Right kidney (tissue), 9 donors: ENCODE measurements at places on chromosomes 4 and X.

- no peak for DNase-seq
Measured at GRCh38 chrX:10195425-10195824, 38.6 kb downstream of the CLCN4 start.

DNA sequence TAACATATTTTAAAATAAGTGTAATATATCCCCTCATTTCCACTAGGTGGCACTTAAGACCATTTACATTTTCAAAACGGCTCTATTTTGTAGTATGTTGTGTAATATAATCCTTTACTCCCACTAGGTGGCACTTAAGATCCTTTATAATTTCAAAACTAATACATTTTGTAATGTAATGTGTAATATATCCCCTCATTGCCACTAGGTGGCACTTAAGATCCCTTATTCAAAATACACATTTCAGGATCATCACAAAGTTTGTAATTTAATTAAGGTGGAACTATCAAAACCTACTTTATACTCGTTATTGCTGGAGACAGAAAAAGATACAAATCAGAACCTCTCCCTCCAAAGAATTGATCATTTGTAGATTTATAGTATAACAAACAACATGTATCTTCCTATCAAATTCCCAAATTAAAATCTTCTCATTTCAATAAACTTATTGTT lies 132.5 kb downstream of the ARHGAP6 start:
- no peak for DNase-seq

DNA sequence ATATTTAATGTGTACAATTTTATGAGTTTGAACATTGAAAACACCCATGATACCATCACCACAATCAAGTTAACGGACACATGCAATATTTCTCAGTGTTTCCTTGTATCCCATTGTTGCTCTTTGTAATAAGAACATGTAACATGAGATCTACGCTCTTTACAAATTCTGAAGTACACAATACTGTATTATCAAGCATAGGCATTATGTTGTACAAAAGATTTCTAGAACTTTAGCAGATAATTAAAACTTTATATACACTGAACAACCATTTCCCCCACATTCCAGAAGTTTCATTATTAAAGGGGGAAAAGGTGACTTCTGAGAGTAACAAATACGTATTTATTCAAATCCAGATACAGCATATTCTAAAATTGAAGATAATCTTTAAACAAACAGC lies 114.5 kb downstream of the SLC10A7 start:
- no peak for DNase-seq

GRCh38 chrX:20437683-20438082 lies 171.0 kb upstream of the RPS6KA3 start:
- DNase-seq: no peak

DNA sequence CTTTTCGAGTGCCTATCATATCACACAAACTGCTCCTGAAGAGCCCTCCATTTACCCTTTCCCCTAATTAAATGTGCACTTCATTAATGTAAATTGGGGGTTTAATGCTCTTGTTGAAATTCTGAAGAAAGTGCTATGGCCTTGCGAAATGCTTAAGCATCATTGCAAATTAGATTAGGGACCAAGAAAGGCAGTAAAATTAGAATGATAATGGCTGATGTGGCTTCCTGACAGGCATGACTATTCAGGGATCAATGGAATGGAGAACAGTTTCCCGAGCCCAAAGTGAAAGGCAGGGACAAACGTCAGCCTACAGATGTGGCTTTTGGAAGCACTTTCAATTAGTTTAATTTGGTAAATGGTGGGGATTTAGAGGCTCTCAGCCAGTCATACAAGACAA lies 120.1 kb downstream of the NKX6-1 start:
- no peak for DNase-seq

DNA sequence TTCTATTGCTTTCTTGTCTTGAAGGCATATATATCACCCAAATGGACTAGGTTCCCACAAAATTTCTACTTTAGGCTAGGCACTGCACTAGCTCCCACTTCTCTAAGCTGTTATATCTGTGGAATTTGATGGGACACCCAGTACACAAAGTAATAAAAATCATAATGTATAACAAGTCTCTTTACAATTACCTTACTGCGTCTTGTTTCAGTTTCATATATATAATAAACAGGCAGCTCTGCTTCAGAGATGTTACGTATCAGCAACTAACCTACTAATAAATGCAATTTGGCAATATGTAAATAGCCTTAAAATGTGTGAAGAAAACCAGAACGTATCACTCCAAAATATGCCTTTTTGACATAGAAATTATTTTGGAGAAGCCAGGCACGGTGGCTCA lies 42.0 kb upstream of the UGDH start:
- no peak for DNase-seq

DNA sequence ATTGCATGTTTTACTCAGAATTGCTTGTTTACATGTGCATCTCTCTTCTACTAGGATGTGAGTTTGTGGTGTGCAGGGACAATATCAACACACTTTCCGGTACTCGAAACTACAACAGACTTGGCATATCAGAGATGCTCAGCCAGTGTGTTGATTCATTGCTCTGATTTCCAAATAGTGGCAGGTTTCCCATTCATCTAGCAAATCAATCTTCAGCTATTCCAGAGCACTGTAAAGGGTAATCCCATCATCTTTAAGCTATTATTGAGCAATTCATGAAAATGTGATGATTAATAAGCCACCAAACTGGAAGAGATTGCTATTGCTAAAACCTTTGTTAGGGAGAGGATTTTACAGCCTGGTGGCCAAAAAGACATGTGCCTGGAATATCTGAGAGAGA lies 574.2 kb upstream of the CPEB2 start:
- DNase-seq: no peak

GRCh38 chrX:139049465-139049864 lies 337.9 kb upstream of the FGF13 start:
- no peak for DNase-seq

DNA sequence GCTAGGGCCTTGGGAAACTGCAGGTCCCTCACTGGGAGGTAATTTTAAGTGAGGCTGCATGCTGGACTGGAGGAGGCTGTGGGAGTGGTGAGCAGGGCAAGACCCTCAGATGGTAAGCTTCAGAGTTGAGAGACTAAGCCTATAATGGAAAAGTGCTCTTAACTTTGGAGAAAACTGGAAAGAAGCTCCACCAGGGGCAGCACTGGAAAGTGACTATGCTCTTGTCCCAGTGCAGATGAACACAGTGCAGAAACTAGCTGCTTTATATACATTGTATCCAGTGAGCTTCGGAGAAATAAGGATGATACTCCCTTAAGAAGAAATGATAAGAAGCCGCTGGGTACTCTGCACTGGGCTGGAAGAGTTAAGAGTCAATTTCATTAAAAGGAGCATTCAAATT lies 3.2 kb upstream of the MAGEB2 start:
- DNase-seq: no peak

DNA sequence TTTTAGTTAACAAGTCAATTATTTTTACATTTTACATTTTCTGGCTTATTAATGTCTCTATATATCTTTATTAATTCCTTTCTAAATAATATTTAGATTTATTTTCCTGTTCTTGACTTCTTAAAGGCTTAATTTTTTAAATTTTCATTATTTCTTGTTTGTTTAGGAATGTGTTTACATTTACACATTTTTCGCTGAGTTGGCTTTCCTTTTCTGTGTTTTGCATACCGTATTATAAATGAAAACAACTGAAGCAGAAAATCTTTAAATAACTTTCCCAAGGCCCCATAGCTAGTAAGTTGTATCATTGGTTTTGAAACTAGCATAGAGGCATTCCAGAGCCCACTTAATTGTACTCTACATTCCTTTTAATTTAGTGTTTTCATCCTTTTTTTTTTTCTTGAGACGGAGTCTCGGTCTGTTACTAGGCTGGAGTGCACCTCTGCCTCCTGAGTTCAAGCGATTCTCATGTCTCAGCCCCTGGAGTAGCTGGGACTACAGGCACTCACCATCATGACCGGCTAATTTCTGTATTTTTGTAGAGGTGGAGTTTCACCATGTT lies 261.6 kb downstream of the IQCM start:
- no peak for DNase-seq

DNA sequence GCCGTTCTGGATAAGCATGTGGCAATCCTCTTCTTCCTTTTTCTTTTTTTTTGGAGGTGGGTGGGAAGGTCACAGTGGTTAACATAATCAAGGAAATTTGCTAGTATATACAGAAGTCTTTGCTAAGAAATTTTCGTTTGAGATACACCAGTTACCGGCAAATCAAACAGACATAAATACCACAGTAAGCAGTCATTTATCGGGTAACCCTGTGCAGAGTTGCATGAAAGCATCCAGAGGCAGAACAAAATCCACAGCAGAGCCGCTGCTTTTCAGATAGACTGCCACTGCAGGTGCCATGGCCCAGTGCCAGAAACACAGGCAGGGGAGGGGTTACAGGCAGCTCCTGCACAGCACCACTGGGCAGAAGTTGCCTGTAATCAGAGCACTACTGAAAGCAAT lies 179.1 kb upstream of the MAB21L2 start:
- DNase-seq: peak; percentile 1

DNA sequence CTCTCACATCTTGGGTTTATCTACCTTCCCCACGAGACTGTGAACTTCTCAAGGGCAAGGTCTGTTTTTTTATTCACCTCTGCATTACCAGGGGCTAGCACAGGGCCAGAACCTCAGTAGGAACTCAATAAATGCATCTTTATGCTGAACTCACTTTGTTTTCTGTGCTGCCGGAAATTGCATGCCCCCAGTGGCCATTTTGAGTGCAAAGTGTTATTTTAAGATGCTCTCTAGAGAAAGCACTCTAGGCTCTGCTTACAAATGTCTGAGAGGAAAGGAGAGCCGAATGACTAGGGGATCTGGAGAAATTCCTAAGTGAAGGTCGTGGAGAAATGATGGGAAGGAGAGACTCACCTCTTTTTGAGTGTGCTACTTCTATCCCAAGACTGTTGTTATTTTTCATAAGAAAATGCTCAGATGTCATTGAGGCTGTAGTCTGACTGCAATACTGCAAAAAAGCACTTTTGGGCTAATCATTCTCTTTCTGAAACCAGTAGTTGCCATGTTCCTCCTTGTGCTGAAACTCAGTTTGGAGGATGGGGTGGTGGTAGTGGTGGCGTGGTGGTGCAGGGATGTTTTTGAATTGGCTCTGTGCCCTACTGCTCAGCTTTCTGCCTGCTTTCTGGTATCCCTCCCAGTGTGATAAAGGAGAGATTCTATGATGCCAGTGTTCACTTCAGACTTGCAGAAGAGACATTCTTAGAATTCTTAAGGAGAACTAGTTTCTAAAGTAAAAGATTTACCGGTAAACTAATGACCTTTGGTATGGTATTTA lies 41.3 kb downstream of the DOCK11 start:
- no peak for DNase-seq

DNA sequence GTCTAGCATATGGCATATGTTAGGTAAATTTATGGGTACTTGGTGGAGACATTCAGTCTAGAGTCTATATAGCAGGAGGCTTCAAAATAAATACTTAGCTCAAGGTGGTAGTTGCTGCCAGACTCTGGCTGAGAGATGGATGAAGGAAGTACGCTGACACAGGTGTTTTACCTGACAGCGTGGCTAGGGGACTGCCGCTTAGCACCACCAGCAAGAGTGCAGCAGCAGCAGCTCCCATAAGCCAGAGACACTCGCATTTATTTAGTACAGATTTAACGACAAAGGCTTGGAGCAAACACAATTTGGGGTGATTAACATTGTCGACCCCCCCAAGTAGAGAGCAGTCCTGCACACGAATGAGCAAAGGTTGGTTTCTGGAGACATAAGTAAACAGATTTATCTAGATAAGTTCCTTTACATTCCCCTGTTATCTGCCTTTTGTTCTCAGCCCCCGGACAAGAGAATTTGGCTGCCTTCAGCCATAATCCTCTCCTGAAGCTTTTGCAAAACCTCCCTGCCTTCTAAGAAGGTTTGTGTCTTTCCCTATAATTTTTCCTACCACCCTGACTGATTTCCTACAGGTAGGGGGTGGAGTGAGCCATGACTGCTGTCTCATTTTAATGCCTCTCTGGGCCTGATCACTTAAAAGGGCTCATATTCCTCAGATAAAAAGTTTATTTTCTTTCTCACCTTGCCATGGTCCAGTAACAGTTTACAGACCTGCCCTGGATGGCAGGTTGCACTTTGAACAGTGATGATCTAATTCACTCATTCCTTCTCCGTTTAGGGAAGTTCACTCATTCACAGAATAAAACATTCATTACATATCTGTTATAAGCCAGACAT lies 64.6 kb downstream of the RHOH start:
- no peak for DNase-seq

GRCh38 chrX:71652405-71652804 lies 14.9 kb upstream of the LOC101059915 start:
- peak; percentile 26 for DNase-seq

DNA sequence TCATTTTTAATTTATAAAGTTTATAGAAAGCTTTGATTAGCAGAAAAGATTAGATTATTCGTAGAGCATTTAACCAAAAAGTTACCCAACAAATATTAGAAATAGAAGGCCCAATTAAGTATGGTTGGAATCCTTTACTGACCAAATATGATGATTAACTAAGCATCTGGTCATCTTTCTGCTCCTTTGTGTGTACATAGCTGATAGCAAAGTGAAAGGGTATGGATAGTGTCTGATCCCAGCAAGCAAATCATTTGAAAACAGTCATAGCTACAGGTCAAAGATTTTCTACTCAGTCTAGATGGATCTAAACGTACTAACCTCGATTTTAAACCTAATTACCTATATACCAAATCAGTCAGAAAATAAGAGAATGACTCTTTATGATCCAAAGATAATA lies 7.3 kb upstream of the MAB21L2 start:
- no peak for DNase-seq

GRCh38 chr4:100289946-100290345 lies 99.7 kb upstream of the DDIT4L start:
- no peak for DNase-seq

DNA sequence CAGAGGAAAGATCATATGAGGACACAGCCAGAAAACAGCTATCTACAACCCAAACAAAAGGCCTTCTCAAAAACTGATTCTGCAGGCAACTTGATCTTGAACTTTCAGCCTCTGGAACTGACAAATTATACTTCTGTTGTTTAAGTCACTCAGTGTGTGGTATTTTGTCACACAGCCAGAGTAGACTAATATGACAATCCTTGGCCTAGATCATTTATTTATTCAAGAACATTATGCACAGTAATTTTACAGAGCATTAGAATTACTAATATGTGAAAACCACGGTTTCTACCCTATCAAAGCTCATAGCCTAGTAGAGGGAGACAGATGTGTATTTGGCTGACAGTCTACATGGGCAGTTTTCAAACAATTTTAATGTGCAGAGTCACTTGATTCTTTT lies 167.8 kb upstream of the PCDH18 start:
- no peak for DNase-seq

GRCh38 chr4:120865985-120866384 lies 56.5 kb downstream of the PRDM5 start:
- no peak for DNase-seq

GRCh38 chrX:100830143-100830542 lies 10.0 kb downstream of the CSTF2 start:
- no peak for DNase-seq

GRCh38 chr4:140195806-140196205 lies 41.8 kb upstream of the MAML3 start:
- no peak for DNase-seq

GRCh38 chr4:131304686-131305085 lies 1844.4 kb upstream of the PCDH10 start:
- no peak for DNase-seq

- no peak for DNase-seq
Measured at GRCh38 chr4:147740176-147740575, 8.3 kb downstream of the ARHGAP10 start.
